ENCODE measurements at places on chromosomes 1 and 21.

GRCh38 chr1:15177710-15178166 lies 24.2 kb downstream of the TMEM51 start:
- no peak for DNase-seq

- no peak for DNase-seq
Measured at GRCh38 chr21:45041984-45042663, 32.3 kb upstream of the ADARB1 start.

DNA sequence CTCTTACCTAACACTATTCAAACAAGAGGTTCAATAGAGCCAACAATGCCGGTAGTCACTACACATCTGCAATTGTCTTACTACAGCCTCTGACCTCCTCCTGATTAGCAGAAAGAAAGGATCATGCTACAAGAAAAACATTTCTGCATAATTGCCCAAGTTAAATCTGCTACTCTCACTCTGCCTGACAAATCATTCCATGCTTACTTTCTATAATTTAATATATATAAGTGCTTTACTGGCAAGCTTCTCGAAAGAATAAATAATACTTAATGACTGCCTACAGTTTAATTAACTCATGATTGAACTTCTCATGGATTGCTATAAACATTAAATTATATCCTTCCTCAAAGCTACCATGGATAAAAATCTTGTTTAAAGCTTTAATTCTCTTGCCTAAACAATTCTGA lies 156.0 kb downstream of the SLC45A1 start:
- DNase-seq, result no peak

GRCh38 chr21:15592271-15592860 lies 137.4 kb upstream of the USP25 start:
- DNase-seq, result no peak

- no peak for DNase-seq
Measured at GRCh38 chr1:232834066-232834465, 28.9 kb downstream of the MAP10 start.

DNA sequence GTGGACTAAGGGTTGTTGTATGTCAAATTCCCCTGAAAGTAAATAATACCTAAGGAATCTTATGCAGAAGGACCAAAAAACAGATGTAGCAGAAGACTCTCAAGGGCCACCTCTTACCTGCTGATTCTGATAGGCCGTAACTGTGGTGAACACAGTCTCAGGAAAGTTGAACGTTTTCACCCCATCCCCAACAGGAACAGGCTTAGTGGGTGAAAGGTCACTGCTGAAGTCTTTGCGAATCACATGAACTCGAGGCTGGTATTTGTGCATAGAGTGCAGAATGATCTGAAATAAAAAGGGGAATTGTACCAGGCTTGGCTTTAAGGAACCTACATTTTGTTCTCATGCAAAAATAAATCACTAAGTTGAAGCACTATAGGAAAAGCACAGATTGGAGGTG lies 64.8 kb downstream of the TBX15 start:
- no peak for DNase-seq

GRCh38 chr1:235329139-235329902 lies 951 bp downstream of the GGPS1 start:
- peak; percentile 10 for DNase-seq

GRCh38 chr21:42122808-42123207 lies 51.7 kb downstream of the UMODL1 start:
- DNase-seq, result no peak

DNA sequence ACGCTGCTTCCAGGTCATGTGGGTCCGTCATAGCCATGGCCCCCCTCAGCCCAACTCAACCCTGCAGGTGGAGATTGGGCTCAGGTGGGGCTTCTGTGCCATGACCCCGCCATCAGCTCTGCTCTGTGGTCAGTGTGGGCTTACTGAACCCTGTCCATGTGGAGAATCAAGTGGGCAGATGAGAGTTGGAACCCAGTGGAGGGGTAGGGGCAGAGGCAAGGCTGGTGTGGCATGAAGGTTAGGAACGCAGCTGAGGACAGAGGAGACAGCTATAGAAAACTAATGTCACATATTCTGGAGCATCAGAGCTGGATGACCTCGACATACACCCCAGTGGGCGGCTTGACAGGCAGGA lies 355.9 kb downstream of the PTPRU start:
- no peak for DNase-seq

- no peak for DNase-seq
Measured at GRCh38 chr1:19449454-19450228, 35.7 kb downstream of the CAPZB start.

DNA sequence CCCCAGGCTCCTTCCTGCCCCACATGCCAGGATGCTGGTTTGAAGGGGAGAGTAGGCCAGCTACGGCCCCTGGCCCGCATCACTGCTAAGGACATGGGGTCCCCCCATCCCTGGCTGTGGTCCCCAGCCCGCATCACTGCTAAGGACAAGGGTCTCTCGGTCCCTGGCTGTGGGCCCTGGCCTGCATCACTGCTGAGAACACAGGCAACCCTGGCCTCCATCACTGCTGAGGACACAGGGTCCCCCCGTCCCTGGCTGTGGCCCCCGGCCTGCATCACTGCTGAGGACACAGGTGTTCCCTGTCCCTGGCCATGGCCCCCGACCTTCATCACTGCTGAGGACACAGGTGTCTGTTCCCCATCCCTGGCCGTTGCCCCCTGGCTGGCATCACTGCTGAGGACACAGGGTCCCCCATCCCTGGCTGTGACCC lies 448 bp upstream of the OBSCN start:
- no peak for DNase-seq

- DNase-seq, result no peak
Measured at GRCh38 chr1:119133987-119134386, 6.5 kb downstream of the WARS2 start.

DNA sequence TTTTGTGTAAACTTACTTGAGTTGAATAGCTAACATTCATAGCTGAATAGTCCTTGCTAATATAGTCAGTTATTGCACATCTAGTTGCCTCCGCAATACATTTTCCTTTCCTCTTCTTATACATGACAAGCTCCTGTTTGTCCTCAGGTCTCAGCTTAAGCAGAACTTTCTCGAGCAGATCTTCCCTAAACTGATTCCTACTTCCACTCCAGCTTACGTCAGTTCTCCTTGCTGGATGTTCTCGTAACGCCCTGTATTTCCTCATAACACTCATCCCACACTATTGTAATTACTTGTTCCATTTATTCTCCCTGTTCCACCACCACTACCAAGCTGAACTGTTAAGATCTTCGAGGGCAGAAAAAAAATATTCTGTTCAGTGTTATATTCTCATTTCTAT lies 15.1 kb upstream of the OMA1 start:
- no peak for DNase-seq

- no peak for DNase-seq
Measured at GRCh38 chr1:160608941-160609340, 29.6 kb upstream of the CD84 start.

GRCh38 chr1:169488157-169488556 lies 2.4 kb upstream of the SLC19A2 start:
- no peak for DNase-seq

GRCh38 chr1:174964972-174965361 lies 34.8 kb upstream of the CACYBP start:
- no peak for DNase-seq

DNA sequence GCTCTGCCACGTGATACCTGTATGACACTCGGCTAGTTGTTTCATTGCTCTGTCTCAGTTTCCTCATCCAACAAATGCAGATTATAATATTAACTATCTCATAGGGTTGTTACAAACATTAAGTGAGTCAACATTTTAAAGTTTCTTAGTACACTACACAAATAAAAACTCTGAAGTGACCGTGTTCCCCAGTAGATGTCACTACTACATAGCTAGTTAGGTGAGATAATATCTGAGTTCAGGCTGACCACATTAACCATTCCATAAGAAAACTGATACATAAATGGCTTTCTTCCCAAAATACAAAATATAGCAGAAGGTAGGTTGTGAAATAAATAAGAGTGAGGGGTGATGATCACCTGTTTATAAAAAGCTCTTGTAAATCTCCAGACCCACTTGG lies 214.1 kb downstream of the NUF2 start:
- DNase-seq, result no peak

DNA sequence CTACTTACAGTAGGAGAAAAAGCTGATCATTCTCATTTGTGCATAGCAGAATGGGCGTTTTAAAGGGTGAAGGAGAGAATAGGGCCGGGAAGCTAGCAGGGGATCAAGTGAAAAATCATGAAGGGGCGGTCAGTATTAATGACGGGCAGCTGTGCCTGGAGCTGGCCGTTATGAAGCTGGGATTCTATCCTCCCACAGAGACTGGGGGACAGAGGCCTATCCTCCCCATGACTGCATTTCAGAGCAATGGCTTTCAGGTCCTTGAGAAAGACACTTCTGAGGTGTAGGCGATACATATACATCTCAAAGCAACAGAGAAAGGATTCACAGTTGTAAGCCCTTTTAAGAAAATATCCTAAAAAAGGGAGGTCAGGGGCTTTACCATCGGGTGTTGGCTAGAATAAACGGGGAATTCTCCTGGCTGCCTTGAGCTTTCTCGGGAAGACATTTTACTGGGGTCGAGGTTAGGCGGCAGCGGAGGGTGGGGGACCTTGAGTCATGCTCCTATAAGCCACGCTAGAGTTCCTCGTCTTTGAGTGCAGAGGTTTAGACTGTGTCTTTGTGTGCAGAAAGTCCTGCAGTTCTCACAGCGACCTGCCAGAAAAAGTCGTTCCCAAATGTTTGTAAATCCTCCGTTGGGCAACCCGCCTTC lies 559 bp upstream of the MTARC2 start:
- no peak for DNase-seq

GRCh38 chr1:185478877-185479276 lies 161.8 kb upstream of the IVNS1ABP start:
- DNase-seq, result no peak

DNA sequence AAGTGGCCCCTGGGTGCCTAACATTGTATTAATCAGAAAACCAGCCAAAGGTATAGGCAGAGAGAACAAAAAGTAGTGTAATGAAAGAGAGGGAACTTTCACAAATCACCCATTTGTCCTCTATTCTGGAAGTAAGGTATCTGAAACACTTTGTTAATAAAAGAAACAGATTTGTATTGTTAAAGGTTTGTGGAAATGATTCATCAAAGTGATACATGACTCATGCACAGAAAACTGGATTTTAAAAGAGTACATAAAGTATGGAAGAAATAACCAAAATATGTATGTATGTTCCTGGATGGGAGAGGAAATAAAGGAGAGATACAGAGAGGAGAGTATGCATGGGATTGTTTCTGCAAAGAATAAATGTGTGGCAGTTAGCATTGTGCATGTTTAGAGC lies 126.8 kb downstream of the RGS21 start:
- DNase-seq, result no peak

DNA sequence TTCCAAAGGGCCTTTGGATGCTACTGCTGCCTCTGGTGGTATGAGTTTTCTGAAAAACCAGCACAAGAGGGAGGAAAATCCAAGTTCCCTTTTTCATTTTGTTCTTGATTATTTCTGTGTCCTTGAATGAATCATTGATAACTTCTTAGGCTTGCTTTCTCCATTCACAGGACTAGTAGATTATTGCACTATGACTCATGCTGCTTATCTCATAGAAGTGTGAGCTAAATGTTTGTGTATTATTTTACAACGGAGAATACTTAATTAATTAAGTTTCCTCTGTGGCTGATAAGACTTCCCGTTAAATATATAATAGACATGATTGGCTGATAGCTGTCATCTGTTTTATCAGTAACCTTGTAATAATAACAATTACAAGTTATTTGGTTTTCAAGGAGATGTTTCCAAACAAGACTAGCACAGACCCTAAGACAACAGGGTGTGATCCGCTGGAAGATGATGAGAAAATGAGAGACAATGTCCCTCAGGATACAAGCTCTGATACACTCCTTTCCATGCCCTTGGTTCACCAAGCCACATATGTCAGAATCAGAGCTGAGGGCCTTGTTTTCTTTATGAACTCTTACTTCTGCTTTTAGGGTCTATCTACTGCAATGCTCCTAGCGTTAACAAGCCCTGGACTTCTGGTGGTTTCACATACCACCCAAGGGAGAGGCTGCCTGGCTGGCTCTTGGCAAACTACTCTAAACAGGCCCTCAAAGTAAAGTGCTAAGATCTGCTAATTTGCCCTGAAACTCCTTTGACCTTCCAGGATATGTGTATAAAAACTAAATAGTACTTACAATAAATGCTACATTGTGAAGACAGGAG lies 1078.3 kb downstream of the TTLL7 start:
- no peak for DNase-seq

- no peak for DNase-seq
Measured at GRCh38 chr1:226939438-226940028, 561 bp upstream of the COQ8A start.

DNA sequence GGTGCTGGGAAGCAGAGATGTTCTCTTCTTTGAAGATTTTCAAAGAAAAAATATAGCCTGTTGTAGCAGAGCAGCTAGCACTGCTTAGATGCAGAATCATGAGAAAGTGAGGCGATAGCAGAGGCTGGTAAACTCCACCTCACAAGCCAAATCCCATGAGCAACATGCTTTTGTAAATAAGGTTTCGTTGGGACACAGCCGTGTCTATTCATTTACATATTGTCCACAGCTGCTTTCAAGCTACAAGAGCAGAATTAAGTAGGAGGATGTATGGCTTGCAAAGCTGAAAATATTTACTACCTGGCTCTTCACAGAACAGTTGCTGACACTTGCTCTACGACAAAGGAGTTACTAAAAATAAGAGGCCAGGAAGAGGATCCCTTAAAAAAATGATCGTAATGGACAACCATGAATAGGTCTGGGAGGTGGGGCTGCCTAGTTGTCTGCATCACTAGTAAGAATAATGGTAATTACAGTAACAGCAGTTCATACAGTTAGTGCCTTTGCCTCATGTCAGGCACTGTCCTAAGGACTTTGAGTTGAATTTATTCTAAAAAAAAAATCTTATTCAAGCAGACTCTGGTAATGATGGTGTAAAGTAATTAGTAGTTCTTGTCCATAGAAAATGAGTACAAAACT lies 622.0 kb downstream of the KIF26B start:
- DNase-seq, result no peak

DNA sequence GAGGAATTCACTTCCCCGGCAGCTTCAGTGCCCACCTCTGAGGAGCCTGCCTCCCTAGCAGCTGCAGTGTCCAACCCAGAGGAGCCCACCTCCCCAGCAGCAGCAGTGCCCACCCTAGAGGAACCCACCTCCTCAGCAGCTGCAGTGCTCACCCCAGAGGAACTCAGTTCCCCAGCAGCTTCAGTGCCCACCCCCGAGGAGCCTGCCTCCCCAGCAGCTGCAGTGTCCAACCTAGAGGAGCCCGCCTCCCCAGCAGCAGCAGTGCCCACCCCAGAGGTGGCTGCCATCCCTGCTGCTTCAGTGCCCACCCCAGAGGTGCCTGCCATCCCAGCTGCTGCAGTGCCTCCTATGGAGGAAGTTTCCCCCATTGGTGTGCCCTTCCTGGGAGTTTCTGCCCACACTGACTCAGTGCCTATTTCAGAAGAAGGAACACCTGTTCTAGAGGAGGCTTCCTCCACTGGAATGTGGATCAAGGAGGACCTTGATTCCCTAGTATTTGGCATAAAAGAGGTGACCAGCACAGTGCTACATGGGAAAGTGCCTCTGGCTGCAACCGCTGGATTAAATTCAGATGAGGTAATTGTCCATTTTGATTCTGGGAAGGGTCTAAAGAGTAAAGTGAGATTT lies 77.4 kb upstream of the BMP8A start:
- no peak for DNase-seq

DNA sequence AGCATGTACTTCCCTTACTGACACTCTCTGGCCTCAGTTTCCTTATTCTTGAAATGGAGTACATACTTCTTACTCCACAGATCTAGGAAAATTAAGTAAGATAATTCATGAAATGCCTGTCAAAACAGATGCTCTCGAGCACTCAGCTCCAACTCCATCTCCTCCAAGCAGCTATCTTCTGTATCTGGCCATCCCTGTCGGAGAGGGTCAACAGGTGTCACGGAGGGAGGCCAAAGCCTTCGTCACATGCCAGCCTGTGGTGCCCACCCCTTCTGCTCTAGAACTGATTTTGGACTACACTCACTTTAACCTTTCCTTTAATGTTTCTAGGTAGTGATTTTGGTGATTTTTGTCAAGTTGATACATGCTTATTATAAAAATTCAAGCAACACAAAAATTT lies 18.8 kb upstream of the PKP1 start:
- no peak for DNase-seq
